NCI-H2107 (cell line): ENCODE measurements at places on chromosomes 4 and X.

GRCh38 chr4:45241976-45242375 is 515.6 kb upstream of the GNPDA2 start:
- DNase-seq = no peak

DNA sequence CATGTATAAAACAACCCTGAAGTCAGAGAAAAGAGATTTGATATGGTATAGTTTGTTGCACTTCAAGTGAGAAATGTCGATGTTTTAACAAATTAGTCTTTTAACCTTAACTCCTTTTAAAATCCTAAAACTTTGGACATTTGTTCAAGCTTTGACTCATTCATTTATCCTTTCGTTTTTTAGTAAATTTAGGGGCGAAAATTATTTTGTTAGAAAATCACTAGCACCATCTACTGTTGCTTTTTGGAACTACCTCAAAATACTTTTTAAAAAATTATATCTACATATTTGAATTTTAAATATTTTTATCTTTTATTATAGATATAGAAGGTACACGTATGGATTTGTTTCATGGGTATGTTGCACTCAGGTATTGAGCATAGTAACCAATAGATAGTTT is 165.1 kb upstream of the POF1B start:
- DNase-seq = no peak

- DNase-seq = no peak
These were observed at the start of gene ITM2A for GRCh38 chrX:79366873-79367749. Gene ITM2A, minus strand, starts transcription at chrX:79367334. Its CDS starts 119 bp downstream, at chrX:79367215.

DNA sequence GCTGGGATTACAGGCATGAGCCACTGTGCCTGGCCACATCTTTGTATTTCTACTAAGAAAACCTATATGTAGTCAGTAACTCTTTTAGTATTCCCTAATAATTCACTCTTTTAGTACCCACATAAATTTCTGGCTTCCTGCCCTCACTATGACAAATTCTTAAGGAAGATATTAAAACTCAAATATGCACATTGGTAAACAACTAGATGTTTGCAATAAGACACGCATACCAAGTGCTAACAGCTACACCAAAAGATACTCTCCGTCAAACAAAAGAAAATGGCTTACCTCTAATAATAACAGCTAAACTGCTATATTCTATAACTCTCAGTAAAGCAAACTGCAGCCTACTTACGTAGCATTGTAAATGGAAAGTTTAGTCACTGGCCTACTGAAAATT is 6.3 kb downstream of the UBA6 start:
- DNase-seq = no peak

DNA sequence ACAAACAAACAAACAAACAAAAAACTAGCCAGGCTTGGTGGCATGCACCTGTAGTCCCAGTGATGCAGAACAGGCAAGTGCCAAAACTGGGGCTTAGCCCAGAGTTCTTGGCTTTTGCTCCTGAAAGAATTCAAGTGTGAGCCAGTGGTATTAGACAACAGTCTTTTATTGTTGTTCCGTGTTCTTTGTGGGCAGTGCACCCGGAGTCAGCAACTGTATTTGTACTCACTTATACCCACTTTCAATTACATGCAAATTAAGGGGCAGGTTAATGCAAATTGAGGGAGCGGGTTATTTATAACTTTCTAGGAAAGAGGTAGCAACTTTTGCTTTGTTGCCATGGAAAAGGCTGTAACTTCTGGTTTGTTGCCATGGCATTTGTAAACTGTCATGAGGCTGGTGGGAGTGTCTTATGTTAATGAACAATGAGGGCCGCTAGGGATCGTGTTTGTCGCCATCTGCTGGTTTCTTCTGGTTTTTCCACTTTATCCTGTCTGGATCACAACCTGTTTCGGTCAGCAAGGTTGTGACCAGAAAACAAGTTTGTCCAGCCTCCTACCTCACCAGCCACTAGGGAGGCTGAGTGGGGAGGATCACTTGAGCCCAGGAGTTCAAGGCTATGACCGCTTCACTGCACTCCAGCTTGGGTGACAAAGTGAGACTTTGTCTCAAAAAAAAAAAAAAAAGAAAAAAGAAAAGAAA is 88.8 kb upstream of the ESX1 start:
- no peak for DNase-seq
